ENCODE measurements at places on chromosomes 7 and 10.

- H3K4me3 ChIP-seq = no peak overlapping the region
- no peak for DNase-seq
- peaks cover 10% of the 10 kb centered on the region for H3K36me3 ChIP-seq
- H3K27me3 ChIP-seq = no peaks in the 10 kb centered on the region
- peaks cover 24% of the 10 kb centered on the region for H3K4me1 ChIP-seq
These were observed 28.1 kb downstream of the MCU start for GRCh38 chr10:72719941-72720592.

DNA sequence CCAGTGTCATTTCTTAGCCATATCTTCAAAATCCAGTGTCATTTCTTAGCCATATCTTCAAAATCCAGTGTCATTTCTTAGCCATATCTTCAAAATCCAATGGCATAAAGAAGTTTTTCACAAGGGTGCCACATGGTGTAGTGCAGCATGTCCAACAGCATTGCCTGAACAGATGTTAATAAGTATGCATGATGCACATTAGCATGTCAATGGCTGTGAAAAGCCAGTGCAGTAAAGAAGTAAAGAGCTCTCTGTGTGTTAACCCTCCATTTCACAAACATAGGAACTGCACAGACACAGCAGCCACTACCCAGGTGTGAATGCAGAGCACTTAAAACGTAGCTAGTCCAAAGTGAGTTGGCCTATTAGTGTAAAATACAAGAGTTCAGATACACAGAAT, 89.8 kb downstream of the GNAI1 start:
- H3K27me3 ChIP-seq = no peaks in the 10 kb centered on the region
- no peak overlapping the region for H3K4me3 ChIP-seq
- DNase-seq = no peak
- peaks cover 7% of the 10 kb centered on the region for H3K36me3 ChIP-seq
- H3K27ac ChIP-seq = no peak overlapping the region

DNA sequence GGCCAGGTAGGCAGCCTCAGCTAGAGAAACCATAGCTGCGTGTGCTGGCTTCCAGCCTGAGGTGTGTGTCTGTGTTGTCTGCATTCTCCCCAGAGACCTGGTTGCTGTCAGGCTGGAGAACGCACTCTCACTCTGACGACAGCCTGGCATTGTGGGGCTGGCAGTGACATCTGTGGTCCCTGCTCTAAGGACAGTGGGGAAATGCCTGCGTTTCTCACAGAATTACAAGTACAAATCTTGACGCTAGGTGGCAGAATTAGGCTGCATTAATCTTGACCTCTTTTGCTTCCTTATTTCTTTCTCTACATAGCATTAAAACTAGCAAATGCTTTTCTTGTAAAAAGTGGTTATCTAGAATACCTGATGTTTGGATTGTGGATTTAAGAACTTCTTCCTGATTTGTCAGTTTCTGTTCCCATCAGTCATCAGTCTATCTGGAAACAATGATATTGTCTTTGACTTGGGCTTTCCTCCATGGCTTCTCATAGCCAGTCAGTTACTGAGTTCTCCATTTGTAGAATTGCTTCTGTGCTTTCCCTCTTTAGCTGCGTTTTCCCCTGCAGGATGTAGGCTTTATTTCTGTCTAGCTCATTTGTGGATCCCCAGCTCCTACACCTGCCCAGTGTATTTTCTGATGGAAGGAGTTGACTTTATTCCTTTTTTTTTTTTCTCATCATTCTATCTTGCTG, 86.0 kb downstream of the FANK1 start:
- peaks cover 34% of the 10 kb centered on the region for H3K4me1 ChIP-seq
- DNase-seq = no peak
- no peak overlapping the region for H3K4me3 ChIP-seq
- no peaks in the 10 kb centered on the region for H3K36me3 ChIP-seq
- peak overlapping the region; percentile 74 for H3K27ac ChIP-seq

GRCh38 chr10:672203-672602, 17.3 kb downstream of the DIP2C start:
- H3K4me1 ChIP-seq = peaks cover 43% of the 10 kb centered on the region
- H3K27ac ChIP-seq = no peak overlapping the region
- no peak for DNase-seq
- H3K4me3 ChIP-seq = no peak overlapping the region
- H3K27me3 ChIP-seq = no peaks in the 10 kb centered on the region
- no peaks in the 10 kb centered on the region for H3K36me3 ChIP-seq

DNA sequence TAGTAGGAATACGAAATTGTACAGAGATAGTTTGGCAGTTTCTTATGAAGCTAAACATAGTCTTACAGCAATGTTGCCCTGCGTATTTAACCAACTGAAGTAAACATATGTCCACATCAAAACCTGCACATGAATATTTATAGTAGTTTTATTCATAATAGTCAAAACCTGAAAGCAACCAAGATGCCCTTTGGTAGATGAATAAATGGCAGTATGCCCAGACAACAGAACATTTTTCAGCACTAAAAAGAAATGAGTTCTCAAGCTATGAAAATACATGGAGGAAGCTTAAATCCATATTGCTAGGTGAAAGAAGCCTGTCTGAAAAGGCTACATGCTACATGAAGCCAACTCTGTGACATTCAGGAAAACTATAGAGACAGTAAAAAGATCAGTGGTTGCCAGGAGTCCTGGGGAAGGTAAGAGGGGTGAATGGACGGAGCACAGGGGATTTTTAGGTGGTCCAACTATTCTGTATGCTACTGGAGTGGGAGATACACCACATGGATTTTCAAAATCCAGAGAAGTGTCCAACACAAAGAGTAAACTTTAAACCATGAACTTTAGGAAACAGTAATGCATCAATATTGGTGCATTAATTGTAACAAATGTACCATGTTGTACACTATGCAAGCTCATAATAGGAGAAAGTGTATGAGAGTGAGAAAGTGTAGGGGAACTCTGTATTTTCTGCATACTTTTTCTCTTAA, 17.6 kb downstream of the GPRIN2 start:
- peaks cover 40% of the 10 kb centered on the region for H3K4me1 ChIP-seq
- no peak for DNase-seq
- no peaks in the 10 kb centered on the region for H3K27me3 ChIP-seq
- H3K36me3 ChIP-seq = no peaks in the 10 kb centered on the region
- H3K4me3 ChIP-seq = no peak overlapping the region

- H3K4me1 ChIP-seq = peaks cover 70% of the 10 kb centered on the region
- no peaks in the 10 kb centered on the region for H3K27me3 ChIP-seq
- peak; percentile 77 for DNase-seq
- H3K27ac ChIP-seq = peak overlapping the region; percentile 99
These were observed 14.2 kb upstream of the FOXK1 start for GRCh38 chr7:4667776-4668509.

GRCh38 chr10:20582041-20582440, 315.1 kb downstream of the NEBL start:
- no peaks in the 10 kb centered on the region for H3K4me1 ChIP-seq
- no peak overlapping the region for H3K27ac ChIP-seq
- H3K36me3 ChIP-seq = peaks cover 18% of the 10 kb centered on the region
- no peak overlapping the region for H3K4me3 ChIP-seq
- DNase-seq = no peak

DNA sequence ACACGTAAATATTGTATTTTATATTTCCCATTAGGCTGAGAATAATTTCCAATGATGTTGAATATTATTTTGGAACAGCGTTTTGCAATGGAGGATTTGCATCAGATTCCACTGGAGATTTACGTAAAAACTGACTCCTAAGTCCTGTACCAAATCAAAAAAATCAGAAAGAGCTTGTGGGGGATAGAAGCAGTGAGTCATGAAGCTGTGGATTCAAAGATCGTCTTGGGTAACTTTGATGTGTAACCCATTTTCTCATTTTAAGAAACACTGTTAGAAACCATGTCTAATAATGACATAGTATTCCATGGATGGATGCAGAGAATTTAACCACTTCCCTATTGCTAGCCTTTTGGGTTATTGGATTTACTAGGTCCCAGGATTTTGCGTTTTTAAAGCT, 158.6 kb downstream of the INHBA start:
- peaks cover 7% of the 10 kb centered on the region for H3K4me1 ChIP-seq
- H3K27me3 ChIP-seq = no peaks in the 10 kb centered on the region
- H3K27ac ChIP-seq = no peak overlapping the region
- no peaks in the 10 kb centered on the region for H3K36me3 ChIP-seq

DNA sequence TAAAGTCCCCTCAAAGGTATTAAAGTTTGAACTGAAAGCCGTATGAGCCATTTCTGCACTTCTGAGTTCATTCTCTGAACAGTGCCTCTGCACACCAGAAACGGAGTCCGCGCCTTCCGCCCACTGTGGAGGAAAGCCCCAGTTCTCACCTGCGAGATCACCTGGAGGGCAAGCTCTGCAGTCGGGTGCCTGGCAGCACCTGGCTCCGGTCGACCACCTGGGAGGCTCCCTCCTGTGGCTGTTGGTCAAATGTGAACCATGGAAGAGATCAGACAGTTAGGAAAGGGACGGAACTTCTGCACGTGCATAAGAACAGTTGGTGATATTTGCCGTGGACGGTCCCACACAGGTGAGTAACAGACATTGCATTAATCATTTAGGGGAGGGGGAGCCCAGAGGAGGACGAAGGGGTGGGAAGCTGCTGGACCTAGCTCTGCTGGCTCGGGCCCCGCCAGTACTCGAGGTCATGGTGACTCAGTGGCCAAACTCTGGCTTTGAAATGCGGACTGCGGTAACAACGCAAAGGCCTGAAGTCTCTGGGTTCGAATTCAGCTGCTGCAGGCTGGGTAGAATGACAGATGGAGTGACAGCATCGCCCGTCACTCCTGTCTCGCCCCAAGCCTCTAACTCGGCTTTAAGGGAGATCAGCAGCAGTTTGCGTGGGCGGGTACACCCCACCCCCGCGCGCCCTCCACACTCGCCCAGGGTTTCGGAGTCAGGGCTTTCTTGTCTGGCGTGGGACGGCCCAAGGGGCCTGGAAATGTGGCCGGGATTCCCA, 1.7 kb upstream of the DPYSL4 start:
- DNase-seq = no peak
- H3K36me3 ChIP-seq = no peaks in the 10 kb centered on the region
- H3K4me3 ChIP-seq = peak overlapping the region; percentile 21
- peaks cover 30% of the 10 kb centered on the region for H3K27me3 ChIP-seq
- no peak overlapping the region for H3K27ac ChIP-seq

GRCh38 chr7:831596-832166, 595 bp upstream of the SUN1 start:
- peaks cover 4% of the 10 kb centered on the region for H3K36me3 ChIP-seq
- H3K4me3 ChIP-seq = peak overlapping the region; percentile 61
- H3K27me3 ChIP-seq = no peaks in the 10 kb centered on the region
- H3K4me1 ChIP-seq = peaks cover 65% of the 10 kb centered on the region
- DNase-seq = no peak

- DNase-seq = peak; percentile 97
- H3K27ac ChIP-seq = peak within 1 kb of the TSS; percentile 98
- peaks cover 36% of the 10 kb centered on the region for H3K4me1 ChIP-seq
- no peaks in the 10 kb centered on the region for H3K36me3 ChIP-seq
- no peaks in the 10 kb centered on the region for H3K27me3 ChIP-seq
- H3K4me3 ChIP-seq = peak within 1 kb of the TSS; percentile 89
These were observed at the start of gene IPMK for GRCh38 chr10:58267713-58268453. IPMK (minus strand) TSS chr10:58267894; CDS start chr10:58267611, 283 bp downstream.

DNA sequence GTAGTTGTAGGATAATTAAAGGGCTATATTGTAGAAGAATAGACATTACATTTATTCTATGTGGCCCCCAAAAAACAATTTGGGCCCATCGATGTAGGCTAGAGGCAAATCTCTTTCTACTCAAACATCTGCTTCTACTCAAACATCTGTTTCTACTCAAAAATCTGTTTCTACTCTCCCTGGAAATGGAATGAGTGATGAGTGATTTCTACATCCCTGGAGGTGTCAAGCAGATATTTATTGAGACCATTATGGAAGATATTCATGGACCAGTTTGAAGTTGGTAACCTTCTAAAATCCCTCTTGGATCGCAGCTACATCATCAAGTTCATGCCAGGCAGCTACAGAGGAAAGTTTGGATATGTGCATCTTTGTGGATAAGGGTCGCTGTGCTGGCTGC, 5.1 kb upstream of the PLPP4 start:
- H3K4me3 ChIP-seq = no peak overlapping the region
- no peaks in the 10 kb centered on the region for H3K36me3 ChIP-seq
- no peak overlapping the region for H3K27ac ChIP-seq
- DNase-seq = no peak
- peaks cover 3% of the 10 kb centered on the region for H3K4me1 ChIP-seq
